Common myeloid progenitor, CD34-positive (primary cell): ENCODE measurements at places on chromosomes 2 and 18.

GRCh38 chr2:19611491-19612332, 253.3 kb upstream of the OSR1 start:
- DNase-seq: no peak

DNA sequence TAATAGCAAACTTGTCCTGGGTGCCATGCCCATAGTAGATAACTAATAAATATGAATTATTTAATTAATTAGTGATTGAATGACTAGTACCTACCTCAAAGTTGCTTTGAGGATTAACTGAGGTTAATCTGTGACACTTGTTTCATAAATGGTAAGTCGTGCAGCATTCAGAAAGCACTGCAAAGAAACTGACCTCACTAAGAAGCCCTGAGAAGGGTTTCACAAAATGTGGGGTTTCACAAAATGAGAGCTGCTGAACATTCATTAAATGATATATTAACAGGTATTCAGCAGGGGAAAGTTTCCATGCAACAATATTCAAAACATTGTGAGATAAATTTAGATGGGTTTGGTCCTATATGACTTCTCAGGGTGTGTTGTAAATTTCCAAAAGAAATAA, 236.2 kb downstream of the OSR1 start:
- no peak for DNase-seq

DNA sequence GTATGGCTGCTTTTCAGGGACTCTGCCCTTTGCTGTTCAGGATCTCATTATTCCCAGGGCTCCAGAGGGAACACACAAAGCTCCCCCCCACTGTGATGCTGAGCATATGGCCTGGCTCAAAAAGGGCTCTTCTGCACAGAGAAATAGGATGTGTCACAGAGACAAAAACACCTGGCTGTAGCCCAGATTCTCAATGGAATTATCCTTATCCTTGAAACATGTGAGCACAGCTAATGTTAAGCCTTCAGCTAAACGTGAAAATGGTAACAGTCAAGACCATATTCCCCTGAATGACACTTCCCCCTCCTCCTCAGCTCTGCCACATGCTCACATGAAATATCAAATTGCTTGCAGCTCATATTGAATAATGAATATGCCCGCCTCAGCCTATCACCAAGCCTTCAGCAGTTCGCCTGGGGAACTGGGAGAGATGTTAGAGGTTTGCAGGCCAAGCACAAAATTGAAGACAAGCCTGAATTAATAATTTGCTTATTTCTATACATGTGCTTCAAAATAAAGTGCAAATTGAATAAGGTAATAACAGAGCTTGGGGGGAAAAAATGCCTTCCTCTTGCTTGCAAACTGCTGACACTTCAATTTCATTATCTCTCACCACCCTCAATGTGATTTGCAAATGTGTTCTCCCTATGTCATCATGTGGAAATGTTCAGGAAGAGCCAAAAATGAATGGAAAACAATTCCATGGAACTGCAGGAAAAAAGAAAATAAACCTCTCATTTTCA, 181.0 kb upstream of the HNRNPA3 start:
- no peak for DNase-seq

DNA sequence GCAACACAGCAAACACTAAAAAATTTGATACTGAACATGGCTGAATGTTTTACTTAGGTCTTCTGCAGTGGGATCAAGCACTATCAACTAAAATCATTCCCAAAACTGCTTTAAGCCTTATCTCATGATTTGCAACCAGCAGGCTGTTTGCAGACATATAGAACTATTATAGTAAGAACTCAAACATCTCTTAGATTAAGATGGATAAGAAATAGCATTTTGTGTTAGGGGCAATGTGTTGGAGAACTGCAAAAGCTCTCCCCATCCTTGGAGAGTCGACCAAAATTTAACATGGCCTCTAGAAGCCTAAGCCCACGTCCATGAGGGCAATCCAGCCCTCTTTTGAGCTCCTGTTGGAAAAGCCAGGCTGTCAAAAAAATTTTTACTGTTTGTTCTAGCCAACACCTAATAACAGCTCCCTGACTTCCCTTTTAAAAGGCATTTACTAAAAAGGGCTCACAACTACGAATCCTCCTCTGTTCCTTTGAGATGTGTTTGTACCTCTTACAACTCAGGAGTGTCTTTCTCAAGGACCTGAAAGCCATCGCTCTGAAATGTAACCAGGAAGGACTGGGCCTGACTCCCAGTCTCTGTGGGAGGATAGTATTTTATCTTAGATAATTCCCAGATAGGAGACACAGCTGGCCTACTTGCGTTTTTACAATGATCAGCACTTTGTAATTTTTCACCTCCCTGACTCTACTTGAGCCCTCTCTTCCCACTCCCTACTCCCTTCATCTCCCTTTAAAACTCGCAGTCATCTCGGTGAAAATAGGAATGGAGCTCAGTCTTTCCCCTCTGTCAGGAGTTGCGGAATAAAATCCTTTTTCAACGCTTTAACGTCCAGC, 1.4 kb downstream of the KRCC1 start:
- no peak for DNase-seq
